ENCODE measurements at places on chromosomes 2 and 18. TPM values are rescaled to one million over a fixed set of nuclear protein-coding genes. Genes with fewer than 3 reads are reported as not detected.
A peak's percentile ranks its signal among the peaks of the same experiment; 100 is the strongest.

GRCh38 chr2:42568401-42569115 is at the start of gene MTA3:
MTA3 (plus strand) TSS chr2:42568632; CDS start chr2:42568746, 114 bp downstream.
- DNase-seq = peak; percentile 64

DNA sequence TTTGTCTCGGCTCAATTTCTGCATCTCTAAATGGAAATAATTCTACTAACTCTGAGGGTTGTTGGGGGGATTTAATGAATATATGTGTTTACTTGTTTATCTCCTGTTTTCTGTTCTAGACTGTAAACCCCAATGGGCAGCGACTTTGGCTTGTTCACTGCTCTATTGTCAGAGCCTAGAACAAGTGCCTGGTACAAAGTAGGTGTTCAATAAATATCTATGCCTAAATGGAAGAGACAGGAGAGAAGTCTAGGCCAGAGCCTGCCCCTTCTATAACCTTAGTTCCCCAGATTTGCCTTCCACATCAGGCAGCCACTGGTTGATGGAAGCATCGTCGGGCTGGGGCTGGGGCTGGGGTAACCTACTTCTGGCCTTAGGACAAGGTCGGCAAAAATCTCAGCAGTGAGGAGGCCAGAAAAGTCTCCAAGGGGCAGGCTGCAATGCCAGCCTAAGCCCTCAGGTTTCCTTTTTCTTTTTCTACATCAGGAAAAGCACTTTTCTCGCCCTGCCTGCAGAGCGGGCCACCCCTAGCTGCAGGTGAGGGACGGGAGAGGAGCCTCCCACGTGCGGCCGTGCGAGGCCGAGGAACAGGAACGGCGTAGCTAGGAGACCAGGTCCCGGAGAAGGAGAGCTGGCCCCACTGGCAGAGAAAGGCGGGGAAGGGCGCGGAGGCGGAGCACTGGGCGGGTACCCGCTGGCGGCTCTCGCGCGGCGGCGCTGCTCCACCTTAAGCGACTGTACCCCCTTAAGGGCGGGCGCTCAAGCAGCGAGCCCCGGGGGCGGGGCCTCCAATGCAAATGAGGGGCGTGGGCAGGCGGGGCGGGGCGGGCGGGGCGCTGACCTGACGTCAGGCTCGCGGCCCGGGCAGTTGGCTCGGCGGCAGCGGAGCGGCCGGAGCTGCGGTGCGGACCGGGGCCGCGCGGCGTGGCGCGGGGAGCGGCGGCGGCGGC is at the start of gene CNNM4:
Gene CNNM4 (plus strand): TSS at position 867 of the 950 bp plus-strand sequence. CDS start 98 bp downstream, outside the sequence.
- DNase-seq = peak; percentile 93

Gene C2orf78
- not detected for total RNA-seq

- DNase-seq = no peak
These were observed 53.2 kb downstream of the SF3B1 start for GRCh38 chr2:197381641-197382040.

DNA sequence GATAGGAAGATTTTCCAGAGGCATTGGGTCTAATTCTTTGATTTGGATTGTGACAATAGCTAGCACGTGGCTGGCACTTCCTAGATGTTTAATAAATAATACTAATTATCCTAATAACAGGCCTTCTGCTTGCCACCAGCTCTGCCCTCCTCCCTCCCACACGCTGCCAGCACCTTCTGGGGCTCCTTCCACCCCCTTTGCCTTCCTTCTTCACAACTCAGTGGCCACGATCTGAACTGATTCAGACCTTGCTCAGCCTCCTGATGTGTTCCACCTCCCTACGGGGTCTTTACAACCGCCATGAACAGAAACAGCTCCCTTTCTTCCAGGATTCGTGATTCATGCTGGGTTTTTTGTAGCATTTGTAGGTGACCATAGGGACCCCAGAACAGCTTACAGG is 310.3 kb upstream of the HS6ST1 start:
- DNase-seq = no peak

Gene SLC20A1
- total RNA-seq = 5.6 TPM

Gene SH3RF3
- 7.0 TPM for total RNA-seq

GRCh38 chr2:156423674-156424282 is 12.4 kb upstream of the GPD2 start:
- no peak for DNase-seq

Gene SCN9A
- total RNA-seq = 1.1 TPM

GRCh38 chr2:43087413-43087812 is 139.0 kb downstream of the ZFP36L2 start:
- no peak for DNase-seq

DNA sequence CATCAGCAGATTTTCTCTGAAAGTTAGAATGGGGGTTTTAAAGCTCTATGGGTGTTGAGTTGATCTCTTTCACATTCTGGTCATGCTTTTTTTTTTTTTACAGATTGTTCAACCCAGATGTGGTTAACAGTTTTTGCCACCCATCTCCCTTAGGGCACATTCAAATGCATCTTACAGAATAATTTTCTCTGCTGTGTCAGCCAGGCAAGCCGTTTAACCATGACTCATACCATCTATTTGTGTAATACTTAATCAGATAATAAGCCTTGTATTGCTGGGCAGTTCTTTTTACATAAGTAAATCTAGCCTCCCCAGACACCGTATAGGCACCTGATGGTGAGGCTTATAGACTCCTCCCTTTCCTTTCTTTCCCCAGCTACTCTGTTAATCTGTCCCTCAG is 62.0 kb downstream of the TGIF1 start:
- no peak for DNase-seq

- no peak for DNase-seq
These were observed 14.4 kb downstream of the OTOF start for GRCh38 chr2:26463244-26464192.

Gene ALPI
- not detected for total RNA-seq

- no peak for DNase-seq
These were observed 132.8 kb upstream of the ACVR2A start for GRCh38 chr2:147712051-147712450.

DNA sequence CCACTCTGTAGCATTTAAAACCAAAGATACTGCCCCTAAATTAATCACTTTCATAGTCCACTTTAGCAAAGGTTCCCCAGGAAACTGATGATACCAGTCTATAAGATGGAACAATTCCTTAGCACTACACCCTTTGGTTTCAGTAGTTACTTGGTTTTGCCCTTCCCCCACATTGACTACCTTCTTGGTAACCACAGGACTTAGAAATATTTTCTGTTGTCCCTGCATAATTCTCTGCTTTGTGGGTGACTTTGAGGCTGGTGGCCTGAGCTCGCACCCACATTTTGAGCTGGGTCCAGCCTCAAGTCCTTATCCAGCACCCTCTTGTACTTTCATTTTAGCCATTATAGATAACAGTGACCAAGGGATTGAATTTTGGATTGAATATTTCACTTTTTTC is 23.1 kb downstream of the ELP2 start:
- no peak for DNase-seq

Gene SERPINB4
- total RNA-seq = not detected

- DNase-seq = no peak
These were observed 72.5 kb upstream of the OTOF start for GRCh38 chr2:26550276-26551015.

Gene BZW1
- 60.0 TPM for total RNA-seq

Gene ACVR1C
- 0.44 TPM for total RNA-seq

DNA sequence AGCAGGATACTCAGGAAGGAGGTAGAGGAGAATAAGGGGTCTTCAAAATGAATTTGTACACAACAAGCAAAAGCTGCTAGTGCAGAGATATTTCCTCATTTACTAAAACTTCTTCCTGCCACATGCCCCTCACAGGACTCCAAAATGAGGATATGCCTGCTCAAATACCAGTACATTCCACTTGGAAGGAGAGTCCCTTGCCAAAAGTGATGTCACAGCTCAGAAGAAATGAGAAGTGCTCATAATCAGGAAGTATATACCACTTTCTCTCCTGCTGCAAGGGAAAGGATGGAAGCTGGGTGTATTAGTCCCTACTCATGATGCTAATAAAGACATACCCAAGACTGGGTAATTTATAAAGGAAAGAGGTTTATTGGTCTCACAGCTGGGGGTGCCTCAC is 87.7 kb upstream of the FSHR start:
- no peak for DNase-seq

DNA sequence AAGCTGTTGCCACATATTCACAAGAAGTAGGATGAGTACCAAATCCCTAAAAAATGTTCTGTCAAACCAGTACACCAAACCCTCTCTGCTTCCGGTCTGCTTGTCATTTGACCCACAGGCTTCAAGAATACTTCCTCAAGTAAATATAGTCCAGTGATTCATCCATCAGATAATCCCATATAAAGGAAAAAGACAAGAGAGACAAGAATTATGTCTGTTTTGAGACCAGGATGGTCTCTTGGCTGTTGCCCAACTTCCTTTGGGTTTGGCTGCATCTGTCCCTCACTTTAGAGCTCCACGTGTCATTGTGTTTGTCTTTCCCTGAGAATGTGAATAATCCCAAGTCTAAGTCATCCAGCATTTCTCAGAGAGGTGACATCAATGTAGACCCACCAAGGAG is 91.5 kb upstream of the NRP2 start:
- no peak for DNase-seq

DNA sequence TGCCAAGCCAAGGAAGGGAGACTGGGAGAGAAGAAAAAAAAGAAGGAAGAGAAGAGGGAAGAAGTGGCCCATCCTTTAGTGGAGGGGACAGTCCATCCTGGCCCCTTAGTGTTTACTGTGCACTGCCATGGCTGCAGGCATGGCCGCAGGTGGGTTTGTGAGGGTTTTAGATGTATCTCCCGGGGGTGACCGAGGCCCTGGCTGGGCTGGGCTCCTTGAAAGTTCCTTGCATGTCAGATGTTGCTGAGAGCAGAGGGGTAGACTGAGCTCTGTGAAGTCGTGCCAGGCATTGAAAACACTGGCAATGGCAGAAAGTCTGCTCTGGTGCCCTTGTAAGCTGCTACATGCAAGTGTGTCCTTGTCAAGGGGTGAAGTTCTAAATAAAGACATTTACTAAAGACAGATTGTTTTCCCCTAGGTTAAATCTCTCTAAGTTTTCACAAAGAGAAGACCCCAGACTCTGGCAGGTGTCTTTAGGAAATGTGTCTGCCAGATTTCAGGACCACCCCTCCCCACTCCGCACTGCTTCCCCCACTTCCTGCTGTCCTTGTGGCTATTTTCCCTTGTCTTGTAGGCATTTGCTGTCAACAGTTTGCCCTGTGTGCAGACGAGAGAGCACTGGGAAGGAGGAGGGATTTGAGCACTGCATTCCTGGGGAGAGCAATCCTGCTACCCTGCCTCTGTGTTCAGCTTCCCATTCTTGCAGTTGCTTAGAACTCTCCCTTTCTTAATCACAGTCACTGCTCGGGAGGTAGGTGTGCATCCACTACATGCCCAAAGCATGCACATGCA is 68.4 kb downstream of the ACOXL start:
- DNase-seq = no peak
